Stimulated activated CD4-positive, alpha-beta T cell treated with anti-CD3 and anti-CD28 coated beads, TNF-alpha, amount 100 ng/mL, for 1 hour (primary cell): ENCODE measurements at places on chromosomes 4 and X.

GRCh38 chr4:37994569-37994968 is 34.4 kb downstream of the PTTG2 start:
- no peak for DNase-seq

- no peak for DNase-seq
Observed at GRCh38 chr4:127538016-127538415, 94.7 kb upstream of the INTU start.

- DNase-seq: no peak
Observed at GRCh38 chr4:103892586-103892985, 172.8 kb upstream of the TACR3 start.

GRCh38 chrX:39670281-39670680 is 427.5 kb downstream of the BCOR start:
- no peak for DNase-seq

GRCh38 chr4:101239665-101240064 is 107.7 kb downstream of the PPP3CA start:
- no peak for DNase-seq

GRCh38 chr4:99574530-99575324 is at the start of gene MTTP:
Gene MTTP (plus strand): TSS chr4:99574824. CDS start chr4:99574910, 86 bp downstream.
- DNase-seq: no peak

GRCh38 chrX:111671668-111672067 is 9.3 kb upstream of the ALG13 start:
- DNase-seq: no peak

DNA sequence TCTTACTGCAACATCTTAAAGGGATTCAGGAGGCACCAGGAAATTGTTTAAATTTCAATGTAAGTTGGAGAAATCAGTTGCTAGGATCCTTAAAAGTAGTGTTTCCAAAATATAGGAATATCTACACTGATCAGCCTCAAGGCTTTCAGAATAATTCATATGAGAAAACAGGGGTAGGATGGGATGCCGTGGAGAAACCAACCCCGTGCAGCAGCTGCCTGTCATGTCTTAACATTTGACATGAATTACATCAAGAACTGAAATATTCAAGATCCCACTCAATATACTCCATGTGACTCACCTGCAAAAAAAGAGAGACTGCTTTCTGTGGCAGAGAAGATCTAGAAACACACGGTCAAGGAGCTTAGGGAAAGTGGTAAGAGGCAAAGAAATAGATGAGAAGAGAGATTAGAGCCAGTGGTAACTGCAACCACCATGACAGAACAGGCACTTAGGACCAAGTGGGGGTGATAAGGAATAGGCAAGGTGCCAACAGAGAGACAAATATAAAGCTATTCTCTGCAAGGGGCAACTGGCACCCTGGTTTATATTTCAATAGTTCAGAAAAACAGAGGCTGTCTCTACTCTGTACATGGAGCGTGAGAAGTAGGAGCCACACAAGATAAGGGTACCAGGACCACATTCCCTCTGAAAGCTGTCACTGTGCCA is 64.0 kb downstream of the SLC39A8 start:
- DNase-seq: no peak

GRCh38 chrX:25534091-25534490 is 518.3 kb upstream of the ARX start:
- DNase-seq: no peak

DNA sequence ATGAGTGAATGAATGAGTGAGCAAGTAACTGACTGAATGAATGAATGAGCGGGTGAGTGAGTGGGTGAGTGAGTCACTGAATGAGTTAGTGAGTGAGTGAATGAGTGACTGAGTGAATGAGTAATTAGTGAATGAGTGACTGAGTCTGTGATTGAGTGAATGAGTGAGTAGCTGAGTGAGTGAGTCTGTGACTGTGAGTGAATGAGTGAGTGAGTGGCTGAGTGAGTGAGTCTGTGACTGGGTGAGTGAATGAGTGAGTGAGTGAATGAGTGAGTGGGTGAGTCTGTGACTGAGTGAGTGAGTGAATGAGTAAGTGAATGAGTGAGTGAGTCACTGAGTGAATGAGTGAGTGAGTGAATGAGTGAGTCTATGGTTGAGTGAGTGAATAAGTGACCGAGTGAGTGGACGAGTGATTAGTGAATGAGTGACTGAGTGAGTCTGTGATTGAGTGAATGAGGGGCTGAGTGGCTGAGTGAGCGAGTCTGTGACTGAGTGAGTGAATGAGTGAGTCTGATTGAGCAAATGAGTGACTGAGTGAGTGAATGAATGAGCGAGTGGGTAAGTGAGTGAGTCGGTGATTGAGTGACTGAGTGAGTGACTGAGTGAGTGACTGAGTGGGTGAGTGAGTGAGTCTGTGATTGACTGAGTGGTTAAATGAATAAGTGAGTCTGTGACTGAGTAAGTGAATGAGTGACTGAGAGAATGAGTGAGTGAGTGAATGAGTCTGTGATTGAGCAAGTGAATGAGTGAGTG is 223.0 kb upstream of the PSAPL1 start:
- no peak for DNase-seq

DNA sequence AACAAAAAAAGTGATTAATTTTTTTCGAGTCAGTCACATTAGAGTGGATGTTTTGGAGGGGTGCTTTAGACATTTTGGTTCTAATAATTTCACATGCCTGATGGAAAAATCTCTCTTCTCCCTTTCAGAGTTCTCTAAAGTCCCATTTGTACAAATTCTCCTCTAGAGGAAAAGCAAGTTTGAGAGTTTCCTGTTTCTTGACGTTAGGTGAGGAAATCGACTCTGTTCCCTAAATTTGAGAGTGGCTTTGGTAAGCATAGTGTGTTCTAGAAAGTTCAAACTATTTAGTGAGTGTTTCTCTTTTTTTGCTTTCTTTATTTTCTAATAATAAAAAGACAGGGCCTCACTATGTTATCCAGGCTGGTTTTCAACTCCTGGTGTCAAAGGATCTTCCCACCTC is 1.6 kb upstream of the ATP6AP2 start:
- no peak for DNase-seq

DNA sequence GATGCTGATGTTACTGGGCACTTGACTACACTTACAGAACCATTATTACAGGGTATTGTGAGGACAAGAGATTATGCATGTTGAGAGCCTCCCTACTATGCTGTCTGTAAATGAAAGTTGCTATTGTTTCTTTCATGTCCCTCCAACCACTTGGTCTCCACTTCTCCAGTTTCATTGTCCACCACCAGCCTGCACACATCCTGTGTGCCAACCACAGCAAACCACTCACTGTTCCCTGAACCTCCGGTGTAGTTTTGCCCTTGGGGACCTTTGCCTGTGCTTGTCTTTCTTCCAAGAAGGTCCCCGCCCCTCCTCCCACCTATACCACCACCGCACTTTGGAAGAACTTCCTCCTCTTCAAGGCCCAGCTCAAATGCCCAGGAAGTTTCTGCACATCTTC is 43.1 kb upstream of the AFF2 start:
- DNase-seq: no peak
